ENCODE measurements at places on chromosomes 4 and X.

DNA sequence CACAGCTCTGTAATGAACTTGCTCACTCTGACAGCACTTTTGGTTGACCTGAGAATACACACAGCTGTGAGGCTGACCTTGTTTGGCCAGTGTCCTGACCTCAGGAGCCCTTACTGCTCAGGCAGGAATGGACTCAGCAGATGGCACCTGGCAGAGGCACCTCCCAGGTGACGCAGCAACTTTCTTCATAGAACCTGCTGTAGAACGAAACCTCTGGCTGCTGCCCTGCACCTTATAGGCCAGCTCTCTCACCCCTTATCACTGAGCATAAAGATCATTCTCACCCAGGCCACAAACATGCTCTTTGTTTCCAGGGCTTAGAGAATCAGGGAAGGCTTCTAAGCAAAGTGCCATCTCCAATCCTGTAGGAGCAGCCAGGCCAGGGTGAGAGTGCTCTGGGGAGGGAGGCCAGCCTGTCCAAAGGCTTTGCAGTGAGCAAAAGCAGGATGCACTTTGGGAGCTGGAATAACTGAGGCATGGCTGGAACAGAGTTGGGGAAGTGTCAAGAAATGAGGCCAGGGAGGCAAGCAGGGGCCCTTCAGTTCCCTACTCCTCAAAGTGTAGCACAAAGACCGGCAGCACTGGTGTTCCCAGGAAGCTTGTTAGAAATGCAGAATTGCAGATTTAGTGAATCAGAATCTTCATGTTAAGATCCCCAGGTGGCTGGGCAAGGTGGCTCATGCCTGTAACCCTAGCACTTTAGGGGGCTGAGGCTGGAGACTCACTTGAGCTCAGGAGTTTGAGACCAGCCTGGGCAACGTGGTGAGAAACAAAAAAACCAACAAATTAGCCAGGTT, 13.3 kb upstream of the CENPU start:
- H3K27me3 ChIP-seq, result no peaks in the 10 kb centered on the region
- DNase-seq, result peak; percentile 82

DNA sequence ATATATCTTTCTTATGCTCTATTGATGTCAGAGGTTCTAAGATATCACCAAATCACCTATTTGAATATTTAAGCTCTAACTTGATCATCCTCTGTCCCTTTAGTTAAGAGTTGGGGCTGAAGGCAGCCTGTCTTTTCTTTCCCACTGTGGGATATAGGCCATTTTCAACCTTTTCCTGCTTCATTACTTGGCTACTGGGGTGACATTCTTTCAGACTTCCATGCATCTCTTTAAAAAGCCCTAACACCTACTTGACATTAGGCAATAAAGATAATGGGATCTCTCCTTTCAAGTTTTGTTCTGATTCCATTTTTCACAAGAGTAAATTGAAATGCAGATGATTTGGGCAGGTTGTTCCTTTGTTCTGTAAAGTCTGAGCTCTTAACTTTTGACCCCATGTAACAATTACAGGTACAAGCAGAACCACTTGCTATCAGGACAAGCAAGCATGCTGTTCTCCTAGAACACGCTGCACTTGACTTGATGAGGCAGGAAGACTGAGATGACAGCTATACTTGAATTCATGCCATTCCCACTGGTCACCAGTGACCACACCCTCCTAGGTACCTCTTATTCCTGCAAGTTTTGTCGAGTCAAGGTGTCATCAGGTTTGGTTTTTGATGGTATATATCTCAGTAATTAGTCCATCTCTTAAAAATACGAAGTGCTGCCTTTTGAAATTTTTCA, 18.2 kb downstream of the HOPX start:
- DNase-seq, result no peak
- peaks cover 7% of the 10 kb centered on the region for H3K27me3 ChIP-seq
- no peaks in the 10 kb centered on the region for H3K4me1 ChIP-seq
- no peaks in the 10 kb centered on the region for H3K36me3 ChIP-seq

DNA sequence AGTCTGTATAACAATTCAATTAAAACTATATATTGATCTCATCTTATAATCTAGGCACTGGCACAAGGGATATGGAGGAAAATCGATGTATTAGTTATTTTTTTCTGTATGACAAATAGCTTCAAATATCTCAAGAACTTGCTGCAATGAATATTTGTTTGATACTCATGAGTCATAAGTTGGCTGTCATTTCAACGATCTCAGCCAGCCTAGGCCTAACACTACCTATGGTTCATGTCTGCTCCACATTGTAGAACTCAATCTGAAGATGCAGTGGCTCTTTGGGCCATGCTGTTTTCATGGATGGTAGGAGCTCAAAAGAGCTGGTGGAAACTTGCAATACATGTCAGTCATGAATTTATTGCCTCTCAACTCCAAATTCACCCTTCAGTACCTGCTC, 44.7 kb downstream of the MAGEB17 start:
- no peak overlapping the region for H3K4me3 ChIP-seq
- no peak overlapping the region for H3K27ac ChIP-seq
- H3K27me3 ChIP-seq, result no peaks in the 10 kb centered on the region
- no peaks in the 10 kb centered on the region for H3K36me3 ChIP-seq
- no peaks in the 10 kb centered on the region for H3K4me1 ChIP-seq

GRCh38 chr4:185955826-185956543, 113.0 kb upstream of the TLR3 start:
- no peak overlapping the region for H3K4me3 ChIP-seq
- H3K27ac ChIP-seq, result no peak overlapping the region
- H3K4me1 ChIP-seq, result no peaks in the 10 kb centered on the region
- peaks cover 14% of the 10 kb centered on the region for H3K27me3 ChIP-seq
- no peak for DNase-seq

DNA sequence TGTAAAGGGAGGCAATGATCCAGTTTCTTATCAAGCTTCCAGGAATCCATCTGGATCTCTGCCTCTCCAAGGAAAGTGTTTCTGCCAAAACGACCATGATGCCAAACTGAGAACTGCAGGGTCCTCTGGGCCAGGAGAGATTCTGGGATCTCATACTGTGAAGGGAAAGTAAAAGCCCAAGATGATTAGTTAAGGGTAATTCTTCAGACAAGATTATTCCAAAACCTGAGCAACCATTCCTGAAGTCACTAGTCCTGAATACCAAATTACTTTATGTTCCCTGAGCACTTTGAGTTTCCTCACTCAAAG, 42.0 kb downstream of the SRPX2 start:
- no peaks in the 10 kb centered on the region for H3K4me1 ChIP-seq
- no peaks in the 10 kb centered on the region for H3K36me3 ChIP-seq
- H3K27me3 ChIP-seq, result no peaks in the 10 kb centered on the region
- H3K27ac ChIP-seq, result no peak overlapping the region
- no peak overlapping the region for H3K4me3 ChIP-seq
- no peak for DNase-seq

GRCh38 chr4:2009651-2010233, 968 bp upstream of the NELFA start:
- H3K27me3 ChIP-seq, result no peaks in the 10 kb centered on the region
- peak overlapping the region; percentile 99 for H3K4me3 ChIP-seq
- peak overlapping the region; percentile 93 for H3K27ac ChIP-seq
- H3K36me3 ChIP-seq, result peaks cover 9% of the 10 kb centered on the region

- H3K27me3 ChIP-seq, result no peaks in the 10 kb centered on the region
- H3K27ac ChIP-seq, result no peak overlapping the region
- H3K4me1 ChIP-seq, result no peaks in the 10 kb centered on the region
Observed at GRCh38 chr4:44760142-44760898, 34.0 kb upstream of the GNPDA2 start.

DNA sequence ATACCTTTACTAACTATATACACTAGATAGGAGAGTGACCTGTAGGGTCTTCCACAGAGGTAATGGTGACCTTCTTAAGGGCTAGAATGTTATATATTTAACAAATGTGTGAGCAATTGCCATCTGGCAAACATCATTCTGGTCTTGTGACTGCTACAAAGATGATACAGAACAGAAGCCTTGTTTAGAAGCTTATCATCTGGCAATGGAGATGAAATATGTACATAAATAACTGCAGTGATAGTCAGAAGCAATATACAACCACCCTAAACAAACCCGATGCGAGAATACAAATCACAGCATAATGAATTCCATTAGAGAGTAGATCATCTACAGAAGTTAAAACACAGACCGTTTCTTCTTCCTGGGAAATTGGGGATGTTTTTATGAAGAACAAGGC, 952.7 kb upstream of the SLIT2 start:
- H3K4me1 ChIP-seq, result no peaks in the 10 kb centered on the region
- no peaks in the 10 kb centered on the region for H3K27me3 ChIP-seq
- no peaks in the 10 kb centered on the region for H3K36me3 ChIP-seq
- H3K27ac ChIP-seq, result no peak overlapping the region
- H3K4me3 ChIP-seq, result no peak overlapping the region

GRCh38 chr4:176641237-176641636, 151.5 kb downstream of the VEGFC start:
- H3K4me3 ChIP-seq, result no peak overlapping the region
- H3K27me3 ChIP-seq, result no peaks in the 10 kb centered on the region
- no peak for DNase-seq
- H3K4me1 ChIP-seq, result no peaks in the 10 kb centered on the region
- H3K27ac ChIP-seq, result no peak overlapping the region
